ENCODE measurements at places on chromosomes 4 and X.

- DNase-seq, result no peak
Measured at GRCh38 chr4:6953751-6954380, 44.2 kb downstream of the TBC1D14 start.

GRCh38 chr4:175536852-175537453 is 275.1 kb downstream of the GPM6A start:
- DNase-seq, result no peak

DNA sequence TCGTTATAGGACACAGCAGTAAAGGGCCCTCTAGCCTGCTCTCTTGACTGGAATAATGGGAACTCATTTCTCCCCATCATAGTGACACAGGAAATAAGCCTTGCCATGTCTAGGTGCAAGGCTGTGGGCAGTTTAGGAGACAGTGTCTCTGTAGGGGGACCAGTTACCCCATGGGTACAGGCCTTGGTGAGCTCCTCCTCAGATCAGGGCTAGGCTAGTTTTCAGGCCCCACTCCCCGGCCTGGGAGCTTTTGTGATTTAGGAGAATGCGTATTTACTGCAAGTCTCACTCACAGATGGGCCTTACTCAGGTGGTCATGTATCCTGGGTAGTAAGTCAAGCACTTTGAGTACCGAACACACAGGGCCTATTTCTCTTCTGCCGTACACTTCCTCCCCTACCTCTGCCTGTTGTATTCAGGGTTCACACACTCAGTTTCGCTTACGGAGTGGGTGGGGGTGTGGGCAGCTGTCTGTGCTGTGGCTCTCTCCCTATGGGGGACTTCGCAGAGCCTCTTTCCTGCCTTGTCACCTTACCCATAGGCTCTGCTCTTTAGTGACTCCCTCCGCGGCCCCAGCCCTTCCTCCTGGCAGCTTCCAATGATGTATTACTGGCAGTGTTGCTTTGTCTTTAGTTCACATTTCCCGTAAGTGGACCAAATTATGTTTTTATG is 34.2 kb downstream of the FAM193A start:
- DNase-seq, result no peak

- DNase-seq, result no peak
Measured at GRCh38 chr4:3285558-3286334, 7.1 kb upstream of the RGS12 start.

DNA sequence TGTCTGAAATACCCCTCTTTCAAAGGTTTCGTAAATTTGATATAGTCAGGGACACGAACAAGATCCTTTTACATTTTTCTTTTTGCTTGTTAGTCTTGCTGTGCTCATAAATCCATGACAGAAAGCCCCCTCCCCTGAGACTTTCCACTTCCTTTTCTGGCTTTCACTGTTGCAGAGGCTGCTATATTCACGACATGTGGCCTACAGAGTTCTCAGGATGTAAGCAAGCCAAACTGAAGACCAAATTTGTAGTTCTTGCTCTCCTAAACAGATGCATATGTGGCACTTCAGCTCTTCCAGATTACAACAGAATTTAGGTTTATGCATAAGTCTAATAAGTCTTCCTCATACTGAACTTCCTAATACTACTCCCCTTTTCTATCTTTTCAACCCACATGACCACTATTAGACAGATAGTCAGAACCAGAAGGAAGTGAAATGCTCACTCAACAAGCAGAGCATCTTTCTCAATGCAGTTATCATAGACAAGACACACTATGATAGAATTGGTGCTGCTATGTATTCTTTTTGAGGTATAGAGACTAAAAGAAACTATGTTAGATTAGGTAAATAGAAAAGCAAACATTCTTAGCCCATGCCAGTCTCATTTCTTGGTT is 15.0 kb downstream of the BTK start:
- DNase-seq, result no peak

GRCh38 chrX:19897091-19897490 is 9.7 kb upstream of the SH3KBP1 start:
- no peak for DNase-seq

- no peak for DNase-seq
Measured at GRCh38 chr4:38386005-38386551, 277.9 kb upstream of the KLF3 start.

DNA sequence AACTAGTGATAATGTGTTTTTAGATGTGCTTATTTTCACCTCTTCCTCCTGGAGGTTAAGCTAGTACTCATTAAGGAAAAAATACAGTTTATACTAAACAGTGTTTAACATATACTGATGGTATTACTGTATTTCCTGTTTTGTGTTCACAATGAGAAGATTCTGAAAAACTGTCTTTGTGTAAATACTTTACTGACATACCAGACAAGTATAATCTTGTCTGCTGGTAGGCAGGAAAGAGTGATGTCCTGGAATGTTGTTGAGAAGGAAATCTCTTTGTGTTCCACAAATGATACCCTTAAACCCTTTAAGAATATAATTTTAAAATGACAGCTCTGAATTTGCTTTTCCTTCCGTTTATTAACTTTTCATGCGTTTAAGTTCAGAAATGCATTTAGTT is 205.5 kb upstream of the NUDT6 start:
- DNase-seq, result no peak

GRCh38 chrX:34875204-34875603 is 67.4 kb upstream of the FAM47B start:
- no peak for DNase-seq

- DNase-seq, result peak; percentile 82
Measured at GRCh38 chr4:23889814-23890341, at the start of gene PPARGC1A. Gene PPARGC1A (minus strand): TSS chr4:23890047. CDS start chr4:23889957, 90 bp downstream.

DNA sequence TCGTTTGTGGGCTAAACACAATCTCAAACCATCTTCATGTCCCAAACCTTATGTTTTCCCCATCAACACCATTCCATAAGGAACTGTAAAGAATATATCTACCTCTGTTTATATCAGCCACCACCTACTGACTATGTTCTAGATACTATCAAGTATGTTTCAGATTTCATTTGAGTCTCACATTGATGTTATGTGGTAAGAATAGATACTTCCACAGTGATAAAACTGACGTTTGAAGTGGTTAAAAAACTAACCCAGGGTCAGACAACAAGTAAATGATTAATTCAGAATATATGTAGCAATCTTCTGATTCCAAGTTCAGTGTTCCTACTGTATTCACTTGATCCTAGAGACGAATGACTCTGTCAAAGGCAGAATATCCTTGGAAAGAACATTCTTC is 156.8 kb upstream of the RASGEF1B start:
- DNase-seq, result no peak

DNA sequence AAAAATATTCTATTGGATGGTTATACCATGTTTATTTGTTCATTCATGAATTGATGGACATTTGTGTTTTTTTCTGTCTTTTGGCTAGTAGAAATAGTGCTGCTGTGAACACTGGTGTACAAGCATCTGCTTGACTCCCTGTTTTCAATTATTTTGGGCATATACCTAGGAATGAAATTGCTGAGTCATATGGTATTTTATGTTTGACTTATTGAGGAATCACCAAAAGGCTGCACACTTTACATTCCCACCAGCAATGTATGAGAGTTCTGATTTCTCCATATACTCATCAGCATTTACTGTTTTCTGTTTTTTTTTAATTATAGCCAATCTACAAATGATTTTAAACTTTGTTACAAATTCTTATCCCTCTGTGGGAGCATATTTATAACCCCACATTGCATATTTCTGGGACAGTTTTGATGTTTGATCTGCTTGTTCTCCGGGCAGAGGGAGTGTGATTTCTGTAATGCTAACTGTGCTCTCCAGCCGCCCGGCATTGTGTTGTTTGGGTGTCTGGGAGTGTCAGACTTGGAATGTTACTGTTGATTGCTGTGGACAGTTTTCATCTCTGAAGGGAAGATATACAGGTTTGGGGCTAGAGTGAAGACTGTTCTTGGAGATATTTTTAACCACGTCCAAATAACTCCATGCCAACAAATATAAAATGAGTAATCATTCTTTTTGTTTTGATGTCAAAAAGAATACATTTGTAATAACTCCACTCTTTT is 60.5 kb upstream of the PGRMC2 start:
- no peak for DNase-seq

DNA sequence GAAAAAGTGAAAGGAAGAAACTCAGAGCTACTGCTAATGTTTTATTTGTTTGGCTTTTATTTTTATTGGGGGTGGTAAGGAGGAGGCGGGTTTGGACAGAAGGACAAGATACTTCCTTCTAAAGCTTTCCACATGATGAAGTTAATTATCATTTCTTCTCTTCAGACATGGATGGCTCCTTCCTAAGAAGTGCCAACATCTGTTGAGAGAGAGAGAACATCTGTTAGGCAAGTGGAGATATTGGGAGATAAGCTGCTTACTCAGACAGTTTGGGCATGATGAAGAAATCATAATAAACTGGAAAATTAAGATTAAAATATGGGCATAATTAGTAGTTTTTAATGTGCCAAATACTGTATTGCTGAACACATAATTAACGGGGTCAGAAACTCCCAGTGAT is 535.7 kb upstream of the INTU start:
- no peak for DNase-seq

DNA sequence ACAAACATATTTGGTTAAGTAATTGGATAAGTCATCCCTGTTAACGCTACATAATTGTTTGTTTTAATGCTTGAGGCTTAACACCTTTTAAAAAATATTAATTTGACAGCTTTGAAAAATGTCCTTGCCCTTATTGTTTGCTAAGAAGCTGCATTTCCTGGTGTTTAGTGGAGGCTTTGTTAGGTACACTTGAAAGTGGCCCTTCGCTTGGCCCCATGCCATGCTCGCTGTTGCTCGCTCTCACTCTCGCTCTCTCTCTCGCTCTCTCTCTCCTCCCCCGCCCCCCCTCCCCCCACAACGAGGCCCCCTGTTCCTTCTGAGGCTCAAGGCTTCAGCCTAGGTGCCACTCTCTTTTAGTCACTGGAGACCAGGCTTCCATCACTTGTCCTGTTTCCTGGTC is 139.6 kb downstream of the DCLK2 start:
- no peak for DNase-seq

DNA sequence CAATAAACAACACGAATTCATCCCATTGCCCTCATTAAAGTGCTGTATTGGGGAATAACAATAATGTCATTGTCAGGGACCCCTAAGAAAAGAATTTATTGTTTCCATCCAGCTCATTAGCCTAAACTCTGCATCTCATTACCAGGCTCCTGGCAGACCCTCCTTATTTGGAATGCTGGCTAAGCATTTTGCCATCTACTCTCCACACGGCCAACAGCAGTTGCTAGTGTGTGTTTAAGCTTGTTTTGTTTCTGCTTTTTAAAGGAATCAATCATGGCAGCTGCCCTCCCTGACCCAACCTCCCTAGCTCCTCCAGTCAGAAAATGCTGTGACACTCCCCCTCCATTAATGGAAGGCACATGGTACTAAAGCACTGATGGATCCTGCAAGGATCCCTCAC is 43.5 kb downstream of the GATB start:
- no peak for DNase-seq

DNA sequence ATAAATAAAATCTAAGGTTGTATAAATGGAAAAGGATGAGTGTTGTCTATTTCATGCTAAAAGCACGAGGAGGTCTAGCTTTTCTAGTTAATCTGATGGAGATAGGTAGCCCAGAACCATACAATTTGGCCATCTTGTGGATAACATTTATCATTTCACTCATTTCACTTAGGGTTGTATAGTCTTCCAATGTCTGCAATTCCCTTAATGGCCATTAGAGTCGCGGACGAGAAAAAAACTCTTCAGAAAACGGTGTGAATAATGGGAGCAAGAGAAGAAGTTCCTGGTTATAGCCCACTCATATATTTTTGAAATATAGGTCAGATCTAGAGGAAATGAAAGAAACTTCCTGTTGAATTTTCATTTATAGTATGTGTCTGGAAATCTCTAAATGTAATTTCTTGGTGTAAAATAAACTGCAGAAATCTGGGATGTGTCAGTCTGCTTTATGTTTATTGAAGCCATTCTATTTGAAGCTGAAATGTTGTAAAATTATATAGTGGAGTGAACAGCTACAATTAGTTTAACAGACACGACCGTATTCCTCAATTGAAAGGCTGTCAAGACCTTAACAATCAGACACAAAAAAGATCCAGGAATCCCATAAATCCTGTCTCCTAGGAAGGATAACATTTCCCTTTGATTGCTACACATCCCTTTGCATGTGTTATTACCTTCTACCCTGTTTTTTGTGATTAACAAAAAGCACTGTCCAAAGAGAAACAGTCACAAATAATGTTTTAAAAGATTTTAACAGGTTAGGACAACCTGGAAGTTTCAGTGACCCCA is 47.7 kb upstream of the MGST2 start:
- no peak for DNase-seq
